ENCODE measurements at places on chromosomes 6 and 20.

- DNase-seq = no peak
Observed at GRCh38 chr6:112061605-112062004, 7.7 kb downstream of the CCN6 start.

GRCh38 chr6:53581856-53582255 lies 37.0 kb upstream of the GCLC start:
- no peak for DNase-seq

- DNase-seq = no peak
Observed at GRCh38 chr20:47345214-47345613, 11.3 kb downstream of the ZMYND8 start.

DNA sequence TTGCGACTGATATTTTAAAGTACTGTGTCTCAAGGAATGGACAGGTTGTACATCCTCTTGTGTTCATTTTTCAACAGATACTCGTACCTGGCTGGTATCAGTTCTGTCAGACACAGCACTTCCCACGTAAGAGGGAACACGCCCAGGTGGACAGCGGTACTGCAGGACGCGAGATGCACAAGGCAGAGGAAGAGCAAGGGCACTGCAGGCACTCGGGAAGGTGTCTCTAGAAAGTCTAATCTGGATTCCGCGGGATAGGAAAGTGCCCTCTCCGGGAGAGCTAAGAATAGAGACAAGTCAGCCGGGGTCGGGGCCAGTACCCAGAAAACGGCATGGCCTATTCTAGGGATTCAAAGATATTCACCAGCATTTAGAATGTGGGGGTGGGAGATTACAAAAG lies 94.2 kb upstream of the MBOAT1 start:
- DNase-seq = no peak

DNA sequence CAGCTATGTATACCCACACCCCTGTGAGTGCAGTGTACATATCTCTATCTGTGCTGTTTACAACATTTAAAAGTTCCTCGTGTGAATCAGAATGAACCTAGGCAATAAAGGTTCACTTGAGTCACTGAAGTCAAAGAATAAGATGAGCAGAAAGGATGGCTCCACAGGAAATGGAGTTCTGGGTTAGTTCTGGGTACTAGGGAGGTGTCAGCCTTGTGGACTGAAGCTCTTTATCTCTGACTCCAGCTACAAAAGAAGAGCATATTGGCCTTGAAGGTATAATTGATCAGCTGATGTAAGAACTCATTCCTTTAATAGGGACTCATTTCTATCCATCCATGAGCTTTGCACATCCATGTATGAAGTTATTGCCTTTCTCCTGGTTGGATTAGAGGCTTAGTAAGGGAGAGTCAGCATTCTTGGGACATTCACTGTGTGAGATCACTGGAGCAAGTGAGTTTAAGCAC lies 73.9 kb upstream of the BACH2 start:
- DNase-seq = no peak

DNA sequence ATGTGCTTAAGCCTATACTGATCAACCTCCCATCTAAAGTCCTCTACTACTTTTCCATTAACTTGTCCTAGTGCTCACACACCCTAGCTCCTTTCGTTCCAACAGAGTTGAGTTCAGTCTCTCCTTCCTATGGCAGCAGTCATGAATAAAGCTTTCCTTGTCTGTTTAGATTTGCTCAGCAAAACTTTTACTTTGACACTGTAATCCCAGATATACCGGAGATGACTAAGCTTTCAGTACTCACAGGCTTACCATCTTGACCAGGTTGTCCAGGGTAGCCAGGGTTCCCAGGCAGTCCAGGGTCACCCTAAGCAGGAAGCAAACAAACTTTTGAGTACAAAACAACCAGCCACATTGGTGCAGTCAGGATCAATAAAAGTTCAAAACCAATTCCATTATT lies 90.7 kb downstream of the COL21A1 start:
- no peak for DNase-seq

DNA sequence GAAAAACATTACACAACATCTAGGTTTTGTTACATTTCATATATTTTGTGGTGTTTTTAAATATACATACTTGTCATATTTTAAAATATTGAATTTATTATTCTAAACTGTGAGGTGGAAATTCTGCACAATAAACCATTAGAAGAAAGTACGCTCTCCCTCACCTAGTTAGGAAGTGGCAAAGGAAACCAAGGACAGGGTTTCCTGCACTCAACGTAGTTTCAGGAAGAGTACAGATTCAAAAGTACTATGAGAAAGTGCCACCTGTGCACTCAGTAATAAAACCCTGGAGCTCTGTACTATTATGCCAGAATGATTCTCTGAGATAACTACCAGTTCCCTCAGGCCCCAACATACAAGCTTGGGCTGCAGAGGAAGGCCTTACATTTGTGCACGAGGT lies 54.6 kb upstream of the MRAP2 start:
- DNase-seq = no peak

- DNase-seq = peak; percentile 50
Observed at GRCh38 chr20:2217857-2218539, 77.8 kb upstream of the TGM3 start.

DNA sequence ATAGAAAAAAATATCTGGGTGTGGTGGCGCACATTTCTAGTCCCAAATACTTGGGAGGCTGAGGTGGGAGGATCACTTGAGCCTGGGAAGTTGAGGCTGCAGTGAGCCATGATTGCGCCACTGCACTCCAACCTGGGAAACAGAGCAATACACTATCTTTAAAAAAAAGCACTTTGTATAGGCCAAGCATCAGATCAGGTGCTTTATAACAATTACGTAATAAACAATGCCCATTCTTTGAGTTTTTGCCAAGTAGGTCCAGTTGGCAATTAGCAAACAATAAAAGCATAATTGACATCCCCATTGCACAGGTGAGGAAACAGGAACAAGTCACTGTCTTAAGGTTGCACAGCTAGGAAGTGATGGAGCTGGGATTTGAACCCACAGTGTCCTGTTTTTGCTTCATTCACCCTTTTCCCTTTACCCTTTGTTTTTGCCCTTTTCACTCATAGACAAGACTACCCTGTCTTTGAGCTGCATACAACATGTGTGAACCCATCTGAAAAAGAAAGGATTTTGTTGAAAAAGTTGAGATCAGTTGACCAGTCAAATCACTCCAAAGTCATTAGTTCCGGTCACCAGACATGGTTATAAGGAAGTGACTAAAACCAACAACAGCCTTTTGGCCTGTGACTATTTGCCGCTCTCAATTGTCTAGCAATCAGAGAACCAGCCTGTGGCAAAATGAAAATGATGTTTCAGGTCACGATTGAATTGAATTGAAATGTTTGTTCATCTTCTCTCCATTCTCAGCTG lies 303.6 kb downstream of the TFAP2C start:
- no peak for DNase-seq

GRCh38 chr6:166395778-166396177 lies 13.0 kb upstream of the MPC1 start:
- no peak for DNase-seq

- no peak for DNase-seq
Observed at GRCh38 chr20:37727957-37728634, 34.3 kb downstream of the CTNNBL1 start.

DNA sequence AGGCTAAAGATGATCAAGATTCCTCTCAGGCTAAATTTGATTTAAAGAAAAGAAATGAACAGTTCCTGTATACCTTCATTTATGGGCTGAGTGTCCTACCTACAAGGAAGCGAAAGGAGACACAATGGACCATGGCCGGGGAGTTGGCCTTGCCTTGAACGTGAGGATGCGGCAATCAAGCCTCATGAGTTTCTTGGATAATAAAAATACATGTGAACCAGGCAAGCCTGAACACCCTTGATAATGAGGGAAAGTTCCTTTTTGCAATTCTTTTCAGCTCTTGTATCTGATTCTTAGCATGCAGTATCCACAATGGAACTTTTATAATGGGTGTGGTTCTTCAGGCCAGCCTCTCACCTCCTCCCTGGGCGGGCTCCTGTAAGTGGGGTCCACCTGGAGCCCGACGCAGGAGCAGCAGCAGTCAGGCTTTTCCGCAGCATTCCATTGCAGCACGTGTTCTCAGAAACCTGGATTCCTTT lies 83.8 kb downstream of the RNASET2 start:
- no peak for DNase-seq

DNA sequence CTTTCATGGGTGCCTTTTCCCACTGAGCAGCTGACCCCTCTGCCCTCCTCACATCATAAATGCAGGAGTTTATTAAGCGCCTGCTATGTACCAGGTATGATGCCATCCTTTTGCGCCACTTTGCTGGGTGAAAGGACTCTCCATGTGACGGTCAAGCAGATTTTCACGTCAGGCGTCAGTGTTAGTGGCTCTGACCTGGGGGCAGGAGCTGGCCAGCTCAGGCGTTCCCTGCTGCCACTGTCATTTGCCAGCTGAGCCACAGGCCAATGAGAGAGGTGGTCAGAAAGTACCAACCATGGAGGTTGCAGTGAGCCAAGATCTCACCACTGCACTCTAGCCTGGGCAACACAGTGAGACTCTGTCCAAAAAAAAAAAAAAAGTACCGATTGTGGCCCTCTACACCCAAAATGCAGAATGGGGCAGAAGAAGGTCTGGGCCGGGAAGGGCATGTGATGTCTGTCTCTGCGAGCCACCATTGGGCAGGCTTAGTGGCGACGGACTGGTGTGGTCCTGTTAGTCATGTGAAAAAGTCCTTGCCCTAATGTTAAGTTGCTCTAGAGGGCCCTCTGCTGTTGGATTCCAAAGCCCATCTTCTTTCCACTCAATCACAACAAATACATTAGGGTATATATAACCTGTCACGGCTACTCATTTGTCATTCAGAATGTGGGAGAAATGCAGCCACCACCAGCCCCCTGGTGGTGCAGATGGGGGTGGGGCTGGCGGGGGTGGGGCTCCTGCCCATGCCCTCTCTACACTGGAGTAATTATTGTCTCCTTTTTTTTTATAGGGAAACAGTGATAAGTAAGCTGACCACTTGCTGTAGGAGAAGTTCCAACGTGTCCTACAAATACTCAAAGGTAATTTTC lies 18.4 kb upstream of the SLC22A1 start:
- DNase-seq = peak; percentile 51

DNA sequence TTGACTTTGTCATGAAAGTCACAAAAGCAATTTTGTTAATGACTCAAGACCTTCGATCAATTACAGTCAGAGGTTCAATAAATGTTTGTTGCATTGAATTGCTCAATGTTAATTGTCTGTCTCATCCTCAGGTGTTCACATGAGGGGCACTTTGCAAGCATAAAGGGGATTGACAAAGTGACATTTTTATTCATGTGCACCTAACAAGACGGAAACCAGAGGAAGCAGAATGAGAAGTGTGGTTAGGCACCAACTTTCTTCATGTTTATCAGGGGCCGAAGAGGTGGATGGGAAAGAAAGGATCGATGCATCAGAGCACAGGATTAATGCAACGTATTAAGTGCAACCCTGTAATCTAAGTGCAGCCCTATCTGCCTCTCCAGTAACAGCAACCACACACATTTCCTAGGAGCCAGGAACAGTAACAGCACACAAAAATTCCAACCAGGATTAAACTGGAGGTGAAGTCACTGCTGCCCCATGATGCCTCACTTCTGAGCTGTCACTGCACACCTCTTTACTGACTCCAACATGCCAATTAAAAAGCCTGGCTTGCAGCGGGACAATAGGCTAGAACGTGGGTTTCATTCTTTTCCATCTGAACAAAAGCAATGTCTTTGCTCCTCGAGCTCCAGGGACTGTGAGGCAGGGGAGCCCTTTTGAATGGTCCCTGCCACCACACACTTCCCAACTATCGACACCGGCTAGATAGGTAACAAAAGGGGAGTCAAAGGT lies 262.7 kb downstream of the CD83 start:
- DNase-seq = no peak

- DNase-seq = no peak
Observed at GRCh38 chr6:39041072-39041471, 7.5 kb upstream of the GLP1R start.

- no peak for DNase-seq
Observed at GRCh38 chr6:135118134-135118730, 62.9 kb upstream of the MYB start.

- DNase-seq = no peak
Observed at GRCh38 chr6:89197141-89197540, 20.0 kb downstream of the GABRR1 start.

DNA sequence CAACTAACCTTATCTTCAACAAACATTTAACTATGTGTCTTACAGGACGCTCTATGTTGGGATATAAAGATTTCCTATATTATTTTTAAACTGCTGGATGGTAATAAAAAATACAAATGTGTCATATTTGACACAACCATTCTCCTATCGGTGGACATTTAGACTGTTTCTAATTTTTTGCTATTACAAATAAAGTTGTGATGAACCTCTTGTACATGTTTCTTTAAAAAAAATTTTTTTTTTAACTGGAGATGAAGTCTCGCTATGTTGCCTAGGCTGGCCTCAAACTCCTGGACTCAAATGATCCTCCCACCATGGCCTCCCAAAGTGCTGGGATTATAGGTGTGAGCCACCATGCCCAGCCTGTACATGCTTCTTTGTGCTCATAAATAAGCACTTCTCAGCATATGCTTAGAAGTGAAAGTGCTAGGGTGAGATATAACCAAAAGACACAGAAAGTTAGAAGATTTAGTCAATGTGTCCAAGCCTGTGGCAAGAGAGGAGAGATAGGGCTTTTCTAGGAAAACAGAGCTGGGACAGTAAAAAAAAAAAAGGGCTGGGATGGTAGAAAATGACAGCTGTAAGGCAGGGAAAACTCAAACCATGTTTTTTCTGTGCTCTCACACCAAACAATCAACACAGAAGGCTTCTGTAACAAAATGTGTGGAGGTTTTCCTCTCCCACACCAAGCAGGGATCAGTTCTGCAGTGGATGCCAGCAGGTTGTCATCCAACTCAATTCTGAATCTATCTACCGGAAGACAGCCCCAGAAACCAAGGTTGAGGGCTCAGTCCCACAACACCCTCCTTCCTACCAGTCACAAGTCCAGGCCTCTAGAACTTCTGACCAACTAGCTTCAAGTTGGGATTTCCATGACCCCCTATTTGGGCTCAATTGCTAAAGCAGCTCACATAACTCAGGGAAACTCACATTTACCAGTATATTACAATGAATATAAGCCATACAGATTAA lies 70.0 kb upstream of the SMIM29 start:
- no peak for DNase-seq

DNA sequence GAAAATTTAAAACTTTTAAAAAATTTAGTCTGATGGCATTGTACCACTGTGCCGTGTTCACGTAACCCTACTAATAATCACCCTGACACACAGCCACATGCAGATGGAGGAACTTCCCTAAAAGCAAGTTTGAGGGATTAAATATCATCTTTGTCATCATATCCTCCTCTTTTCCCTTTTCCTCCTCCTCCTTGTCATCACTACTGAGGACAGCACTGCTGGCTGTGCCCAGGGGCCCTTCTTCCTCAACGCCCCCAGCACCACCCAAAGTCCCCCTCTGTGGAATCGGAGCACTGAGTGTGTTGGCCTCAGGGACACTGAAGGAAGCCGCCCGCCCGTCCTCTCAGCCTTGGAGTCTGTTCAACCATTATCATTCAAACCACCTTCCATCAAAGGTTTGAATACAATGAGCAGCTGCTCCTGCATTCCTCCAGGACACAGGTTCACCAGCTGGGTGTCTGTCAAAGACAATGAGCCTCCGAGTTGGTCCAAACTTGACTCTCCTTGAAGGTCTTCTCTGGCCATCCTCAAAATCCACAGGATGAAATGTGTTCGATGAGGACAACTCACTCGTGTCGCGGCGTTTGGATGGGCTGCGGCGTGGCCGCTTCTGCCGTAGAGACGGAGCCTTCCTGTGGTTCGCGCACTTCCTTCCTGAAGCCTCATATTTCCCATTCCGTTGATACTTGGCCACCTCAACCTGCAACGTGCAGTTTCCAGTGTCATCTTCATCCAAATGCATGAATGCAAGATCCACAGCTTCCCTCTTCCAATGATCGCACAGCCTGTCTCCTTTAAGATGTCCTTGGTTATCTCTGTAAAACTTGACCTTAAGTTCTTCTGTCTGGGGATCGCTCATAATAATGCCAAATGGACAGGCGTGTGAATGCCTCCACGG lies 23.3 kb downstream of the NQO2 start:
- DNase-seq = peak; percentile 52
